Left kidney (tissue), 8 donors: ENCODE measurements at places on chromosomes 6 and 20.

DNA sequence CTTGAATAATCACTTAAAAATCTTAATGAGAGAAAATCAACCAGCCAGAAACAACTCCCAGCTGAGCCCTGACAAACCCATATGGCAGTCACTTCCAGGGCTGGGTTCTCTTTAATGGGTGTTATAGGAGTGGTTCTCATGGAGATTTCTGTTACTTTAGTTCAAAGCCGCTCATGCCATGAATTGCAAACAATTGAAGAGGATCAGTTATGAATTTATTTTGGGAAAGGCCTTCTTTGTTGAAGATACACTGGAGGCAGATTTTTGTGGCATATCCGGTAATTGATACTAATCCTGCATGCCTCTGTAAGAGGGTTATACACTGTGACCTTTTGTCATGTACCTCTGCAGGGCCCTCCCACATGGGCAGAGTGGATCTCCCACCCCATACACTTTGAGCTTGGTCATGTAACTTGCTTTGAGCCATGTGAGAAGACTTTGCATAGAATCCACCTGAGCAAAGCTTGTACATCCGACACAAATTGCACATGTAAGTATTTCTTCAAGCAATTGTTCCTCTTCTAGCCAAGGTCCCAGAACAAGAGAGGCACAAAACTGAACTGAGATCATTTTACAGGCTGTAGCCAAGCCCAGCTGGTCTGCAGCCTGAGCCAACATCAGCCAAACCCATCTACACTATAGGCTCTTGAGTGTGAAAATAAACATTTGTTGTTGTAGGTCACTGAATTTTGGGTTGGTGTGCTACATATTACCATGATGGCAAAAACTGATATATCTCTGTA is 492.3 kb downstream of the PREX1 start:
- DNase-seq: no peak

DNA sequence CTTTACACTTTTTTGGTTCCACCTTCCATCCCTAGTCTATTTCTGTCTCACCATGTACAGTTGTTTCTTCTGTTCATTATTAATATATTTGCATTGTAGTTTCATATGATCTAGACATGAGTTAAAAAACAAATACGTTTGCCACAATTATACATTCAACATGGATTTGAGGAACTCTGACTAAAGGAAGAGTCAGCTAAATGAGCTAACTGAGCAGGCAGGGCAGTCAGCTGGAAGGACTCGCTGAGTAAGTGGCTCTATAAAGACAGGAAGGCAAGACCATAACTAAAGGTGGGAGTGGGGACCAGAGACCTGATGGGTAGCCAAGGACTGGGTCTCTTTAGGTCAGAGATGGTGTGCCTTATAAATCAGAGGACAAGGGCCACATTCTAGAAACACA is 26.3 kb downstream of the TMX4 start:
- no peak for DNase-seq

DNA sequence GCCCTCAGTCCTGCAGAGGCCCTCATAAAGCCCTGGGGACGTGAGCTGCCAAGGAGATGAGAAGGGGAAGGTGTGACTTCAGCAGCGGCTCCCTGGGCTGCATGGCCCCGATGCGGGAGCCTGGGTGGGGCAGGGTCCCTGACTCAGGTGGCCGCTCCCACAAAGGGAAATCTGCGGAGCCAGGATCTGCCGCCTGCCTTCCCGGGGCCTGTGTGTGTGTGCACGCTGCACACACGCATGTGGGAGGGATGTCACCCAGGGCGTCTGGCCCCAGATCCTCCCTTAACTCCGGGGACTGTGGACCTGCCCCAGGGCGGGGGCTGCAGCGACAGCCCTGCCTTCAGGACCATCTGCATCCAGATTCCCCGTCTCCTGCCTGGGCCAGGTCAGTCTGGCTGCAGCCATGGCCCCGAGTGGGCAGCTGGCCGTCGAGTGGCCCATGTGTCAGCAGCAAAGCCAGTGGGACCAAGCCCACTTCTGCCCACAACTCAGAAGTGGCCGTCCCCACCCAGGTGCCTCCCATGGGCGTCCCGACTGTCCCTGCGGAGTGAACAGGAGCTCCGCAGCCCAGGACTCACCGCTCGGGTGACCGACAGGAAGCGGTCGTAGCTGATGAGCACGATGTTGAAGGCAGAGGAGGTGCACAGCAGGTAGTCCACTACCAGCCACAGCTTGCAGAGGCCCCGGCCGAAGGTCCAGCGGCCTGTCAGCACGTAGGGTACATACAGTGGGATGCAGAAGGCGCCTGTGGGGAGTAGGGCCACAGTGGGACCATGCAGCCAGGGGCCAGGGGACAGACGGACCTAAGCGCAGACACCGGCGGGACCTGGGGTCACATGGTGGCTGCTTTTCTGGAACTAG is 1.9 kb downstream of the HRH3 start:
- no peak for DNase-seq

DNA sequence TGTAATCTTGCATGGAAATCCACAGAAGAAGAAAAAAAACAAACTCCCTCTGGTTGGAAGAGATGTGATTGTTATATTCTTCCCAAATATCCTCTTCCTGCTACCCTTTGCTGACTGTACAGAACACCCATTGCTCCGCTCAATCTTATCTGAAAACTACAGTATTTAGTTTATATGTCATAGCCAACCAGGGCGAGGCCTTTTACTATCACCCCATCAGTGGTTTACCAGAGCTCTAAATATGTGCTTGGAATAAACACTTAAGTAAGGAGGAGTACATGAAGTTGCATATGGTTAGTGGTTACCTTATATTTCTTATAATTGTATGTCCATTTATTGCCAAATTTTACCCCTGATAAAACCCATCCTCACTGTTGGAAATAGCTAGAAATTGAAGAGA is 12.2 kb downstream of the PRL start:
- DNase-seq: no peak

DNA sequence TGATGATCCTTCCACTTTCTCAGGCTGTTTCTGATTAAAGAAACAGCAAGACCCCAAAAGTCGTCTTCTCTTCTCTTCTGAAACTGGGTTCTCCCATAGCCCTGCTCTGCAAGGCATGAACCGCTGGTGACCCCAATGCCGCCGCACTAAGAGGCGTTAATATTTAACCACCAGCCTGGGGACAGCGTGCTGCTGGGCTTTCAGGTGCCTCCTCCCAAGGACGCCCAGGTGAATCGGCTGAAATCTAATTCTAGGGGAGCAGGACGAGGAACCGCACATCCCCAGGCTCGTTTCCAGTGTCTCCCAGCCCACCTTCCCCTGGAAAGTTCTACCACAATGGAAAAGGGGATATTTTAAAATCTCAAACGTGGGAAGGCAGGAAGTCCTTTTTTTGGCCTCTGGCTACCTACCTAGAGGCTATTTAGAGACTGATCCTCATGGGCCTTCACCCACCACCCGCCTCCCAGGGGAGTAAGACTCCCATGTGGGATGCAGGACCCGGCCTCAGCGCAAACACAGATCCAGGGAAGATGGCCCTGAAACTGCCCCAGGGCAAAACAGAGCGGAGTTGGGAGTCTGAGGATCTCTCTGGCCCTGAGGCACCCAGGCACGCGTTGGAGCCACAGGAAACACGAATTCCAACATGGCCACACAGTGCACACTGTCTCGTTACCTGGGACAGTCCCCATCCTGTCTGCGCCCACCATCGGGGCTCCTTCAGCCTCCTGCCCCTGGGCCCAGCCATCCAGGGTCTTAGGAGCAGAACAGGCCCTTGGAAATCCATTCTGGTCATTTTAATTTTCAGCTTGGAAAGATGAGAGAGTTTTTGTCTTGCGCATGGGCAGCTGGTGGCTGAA is 56.2 kb downstream of the BMP7 start:
- peak; percentile 48 for DNase-seq

GRCh38 chr20:25275813-25276532 is 28.1 kb downstream of the PYGB start:
- no peak for DNase-seq

DNA sequence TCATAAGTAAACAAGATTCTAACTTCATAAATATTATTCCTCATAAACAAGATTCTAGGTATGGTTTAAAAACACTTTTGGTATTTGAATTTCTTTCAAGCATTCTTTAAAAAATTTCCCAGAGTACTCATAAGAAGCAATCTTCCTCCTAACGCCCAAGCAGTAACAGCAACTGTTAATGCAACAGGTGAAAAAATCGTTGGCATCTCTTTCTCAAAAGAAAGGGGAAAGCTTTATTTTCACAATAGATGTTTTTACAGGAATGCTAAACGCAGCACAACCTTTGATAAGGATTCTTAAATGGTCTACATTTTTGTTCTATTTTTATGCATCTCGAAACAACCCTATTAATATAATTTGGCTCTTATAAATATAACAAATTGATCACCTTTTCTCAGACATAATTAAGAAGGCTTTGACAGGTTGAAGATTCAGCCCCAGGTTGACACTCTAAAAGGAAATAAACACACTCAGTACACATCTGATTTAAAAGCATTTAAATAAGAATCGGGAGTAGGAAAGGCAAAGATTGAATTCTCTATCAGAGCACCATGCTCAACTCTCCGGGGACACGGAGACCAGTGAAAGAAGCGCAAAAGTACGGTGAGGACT is 634 bp downstream of the AHI1 start:
- no peak for DNase-seq

GRCh38 chr6:85285934-85286333 is 163.9 kb upstream of the NT5E start:
- no peak for DNase-seq

DNA sequence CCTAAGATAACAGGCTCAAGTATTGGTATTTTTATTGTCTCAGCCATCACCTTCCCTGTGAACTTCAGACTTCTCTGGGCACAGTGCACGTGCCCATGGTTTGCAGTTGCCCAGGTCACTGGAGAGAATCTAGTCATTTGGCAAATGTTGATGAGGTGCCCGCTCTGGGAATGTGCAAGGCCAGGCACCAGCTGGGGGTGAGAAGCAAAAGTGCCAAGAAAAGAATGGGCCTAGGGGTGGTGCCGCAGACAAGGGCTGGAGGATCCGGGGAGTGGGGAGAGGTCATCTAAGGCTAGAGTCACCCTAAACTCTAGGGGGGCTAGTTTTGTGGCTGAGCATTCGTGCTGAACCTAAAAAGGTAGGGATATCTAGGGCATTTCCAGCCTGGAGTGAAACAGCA is 57.0 kb upstream of the VSTM2L start:
- DNase-seq: no peak

DNA sequence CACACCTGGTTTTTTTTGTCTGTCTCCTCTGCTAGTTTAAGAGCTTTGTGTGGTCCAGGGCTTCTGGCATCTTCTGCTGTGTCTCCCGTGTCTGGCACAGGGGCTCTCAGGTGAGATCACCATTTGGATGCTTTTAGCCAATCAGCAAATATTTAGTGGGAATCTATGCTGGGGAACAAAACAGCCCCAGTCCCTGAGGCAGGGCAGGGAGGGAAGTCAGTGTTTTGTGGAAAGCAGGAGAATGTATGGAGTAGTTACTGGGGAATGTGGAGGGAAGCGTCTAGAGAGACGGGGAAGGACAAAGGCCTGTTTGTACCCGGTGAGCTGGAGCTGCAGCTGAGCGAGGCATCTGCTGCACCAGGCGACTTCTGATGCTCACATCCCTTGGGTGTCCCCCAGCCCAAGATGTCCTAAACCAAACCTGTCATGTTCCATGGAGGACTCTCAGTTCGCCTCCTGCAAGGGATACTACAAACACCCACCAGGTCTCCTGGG is 49.3 kb upstream of the NNAT start:
- DNase-seq: no peak

DNA sequence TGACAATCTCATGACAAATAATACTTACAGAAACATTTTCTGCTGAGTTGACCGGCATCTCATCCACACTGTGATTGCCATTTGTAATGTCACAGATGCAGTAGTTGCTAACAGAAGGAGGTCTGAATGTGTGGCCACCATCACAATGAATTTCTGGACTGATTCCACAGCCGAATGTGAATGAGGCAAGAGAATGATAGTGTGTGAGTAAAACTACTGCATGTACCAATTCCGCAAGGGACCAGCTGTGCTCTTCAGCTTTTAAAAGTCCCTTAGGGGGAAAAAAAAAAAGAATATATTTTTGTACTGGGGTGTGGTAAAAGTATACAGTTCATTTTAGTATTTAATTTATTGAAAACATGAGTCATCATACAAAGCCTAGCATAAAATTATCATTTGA is 96.2 kb downstream of the SESN1 start:
- no peak for DNase-seq

- DNase-seq: no peak
Observed at GRCh38 chr6:82555801-82556200, 192.2 kb downstream of the TPBG start.

GRCh38 chr20:14343491-14344065 is 6.2 kb upstream of the FLRT3 start:
- no peak for DNase-seq

- no peak for DNase-seq
Observed at GRCh38 chr6:85135376-85136094, 314.3 kb upstream of the NT5E start.

DNA sequence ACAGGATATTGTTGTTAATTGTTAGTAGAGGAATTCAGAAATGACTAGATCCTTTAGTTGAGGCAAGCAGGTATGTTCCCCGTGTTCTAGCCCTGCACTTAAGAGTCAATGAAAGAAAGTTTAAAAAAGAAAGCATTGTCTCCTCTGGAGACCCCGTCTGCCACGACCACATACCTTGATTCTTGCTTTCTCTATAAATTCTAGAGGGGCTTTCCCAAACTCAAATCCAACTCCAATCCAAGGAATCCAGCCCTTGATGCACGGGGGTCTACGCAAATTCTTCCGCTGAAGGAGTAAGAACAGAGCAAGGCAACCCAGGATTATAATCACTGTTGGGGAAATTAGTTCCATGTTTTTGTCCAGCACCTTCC is 401 bp downstream of the CYP39A1 start:
- DNase-seq: no peak

GRCh38 chr20:3080939-3081388 is 3.6 kb downstream of the AVP start:
- no peak for DNase-seq

GRCh38 chr6:105862936-105863607 is 223.1 kb upstream of the PRDM1 start:
- no peak for DNase-seq

- DNase-seq: no peak
Observed at GRCh38 chr6:111724505-111724904, 118.8 kb upstream of the TRAF3IP2 start.

GRCh38 chr20:24960861-24961260 is 11.8 kb downstream of the CST7 start:
- no peak for DNase-seq

DNA sequence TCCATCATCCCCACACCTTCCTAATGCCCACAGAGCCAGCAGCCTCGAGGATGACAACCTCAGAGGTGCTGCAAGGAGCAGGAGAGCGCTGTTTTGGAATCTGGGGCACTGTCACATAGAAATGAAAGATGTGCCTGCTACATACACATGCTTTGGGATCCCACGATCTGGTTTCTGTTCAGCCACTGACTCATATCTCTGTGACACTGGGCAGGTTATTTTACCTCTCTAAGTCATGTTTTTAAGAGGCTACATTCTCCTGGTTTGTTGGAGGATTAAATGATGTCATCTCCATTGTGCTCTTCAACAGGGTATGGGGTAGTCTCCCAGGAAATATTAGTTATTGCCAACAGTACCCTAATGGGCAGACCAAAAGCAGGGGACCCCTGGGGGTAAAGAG is 32.6 kb upstream of the TAB2 start:
- no peak for DNase-seq
